ENCODE measurements at places on chromosomes 7 and 10.

- DNase-seq = no peak
Measured at GRCh38 chr10:30828680-30829079, 199.1 kb upstream of the LYZL2 start.

DNA sequence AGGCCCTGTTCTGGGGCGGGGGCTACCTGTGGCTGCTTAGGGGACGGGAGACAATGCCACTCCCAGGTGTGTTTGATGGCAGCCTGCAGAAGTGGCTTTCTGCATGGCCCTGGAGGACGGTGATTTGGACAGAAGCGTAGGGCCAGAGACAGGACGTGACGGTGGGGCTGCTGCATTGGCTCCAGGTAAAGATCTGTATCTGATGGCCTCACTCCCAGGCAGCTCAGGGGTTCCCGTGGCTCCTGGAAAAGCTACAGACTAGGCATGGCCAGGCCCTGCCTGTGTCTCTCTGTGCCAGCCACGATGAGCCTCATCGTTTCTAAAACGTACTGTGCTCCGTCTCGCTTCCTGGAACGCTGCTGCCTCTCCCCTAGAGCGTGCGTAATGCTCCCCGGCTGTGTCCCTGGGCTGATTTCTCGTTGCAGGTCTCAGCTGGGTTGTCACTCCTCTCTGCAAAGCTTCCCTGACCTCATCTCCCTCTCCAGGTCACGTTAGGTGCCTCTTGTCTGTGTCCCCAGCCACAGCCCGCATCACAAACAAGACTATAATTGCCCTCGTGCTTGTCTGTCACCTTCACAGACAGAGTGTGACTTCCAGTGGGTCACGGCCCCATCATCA, 12.6 kb downstream of the GTF2IRD1 start:
- no peak for DNase-seq

- no peak for DNase-seq
Measured at GRCh38 chr10:6379015-6379776, 176.5 kb downstream of the PFKFB3 start.

DNA sequence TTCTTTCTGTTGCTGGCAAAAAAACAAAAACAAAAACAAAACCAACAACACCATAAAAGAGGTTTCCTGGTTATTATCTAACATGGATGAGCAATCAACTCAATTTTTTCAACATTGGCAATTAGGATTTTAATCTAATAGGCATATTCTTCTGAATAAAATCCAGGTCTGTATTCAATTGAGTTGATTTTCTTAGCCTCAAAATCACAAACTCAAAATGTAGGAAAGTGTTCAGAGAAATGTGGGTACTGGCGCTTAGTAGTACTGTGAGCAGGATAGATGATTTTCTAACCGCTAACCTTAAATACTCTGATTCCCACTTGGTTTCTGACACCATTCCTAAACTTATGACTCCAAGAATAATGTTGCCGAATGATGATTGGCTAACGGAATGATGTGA, 5.6 kb downstream of the WNT16 start:
- no peak for DNase-seq

DNA sequence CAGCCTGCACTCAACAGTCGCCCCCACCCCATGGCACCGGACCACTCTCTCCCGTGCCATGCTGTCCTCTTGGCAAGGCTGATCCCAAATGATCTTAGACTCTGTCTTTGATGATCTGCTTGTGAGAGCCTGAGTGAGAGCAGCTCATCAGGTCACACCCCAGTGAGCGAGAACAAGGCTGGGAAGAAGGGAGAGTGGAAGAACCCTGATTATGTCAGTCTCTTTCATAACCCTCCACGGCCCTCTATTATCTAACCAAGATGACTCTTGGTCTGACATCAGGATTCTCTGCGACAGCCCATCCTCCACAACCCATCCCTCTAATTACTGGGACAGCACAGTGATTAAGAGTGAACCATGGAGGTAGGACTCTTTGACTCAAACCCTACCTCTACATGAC, 53.1 kb upstream of the C7orf33 start:
- no peak for DNase-seq

GRCh38 chr7:151684408-151685175, 164.9 kb upstream of the RHEB start:
- no peak for DNase-seq

- DNase-seq = no peak
Measured at GRCh38 chr7:29337546-29338116, 143.1 kb downstream of the CHN2 start.

- DNase-seq = no peak
Measured at GRCh38 chr7:33981226-33981625, 75.9 kb downstream of the BMPER start.

GRCh38 chr7:30057741-30058140, 29.5 kb downstream of the PLEKHA8 start:
- DNase-seq = no peak

- DNase-seq = no peak
Measured at GRCh38 chr7:133858311-133858710, 268.8 kb upstream of the LRGUK start.

- DNase-seq = no peak
Measured at GRCh38 chr10:63204667-63205391, 71.7 kb downstream of the NRBF2 start.

All from stimulated activated CD4-positive, alpha-beta T cell treated with anti-CD3 and anti-CD28 coated beads, Interleukin-1b, Interleukin-23, amount 100 ng/mL, for 1 hour (primary cell).